Stimulated activated effector memory CD8-positive, alpha-beta T cell treated with anti-CD3 and anti-CD28 coated beads, Interleukin-12 subunit alpha, Interleukin-12 subunit beta, amount 100 ng/mL, for 72 hours (primary cell): ENCODE measurements at places on chromosomes 12 and 14.

- no peak for DNase-seq
Observed at GRCh38 chr14:68718023-68718990, 74.6 kb downstream of the ZFP36L1 start.

GRCh38 chr12:109702111-109702841 is 11.3 kb upstream of the FAM222A start:
- no peak for DNase-seq

DNA sequence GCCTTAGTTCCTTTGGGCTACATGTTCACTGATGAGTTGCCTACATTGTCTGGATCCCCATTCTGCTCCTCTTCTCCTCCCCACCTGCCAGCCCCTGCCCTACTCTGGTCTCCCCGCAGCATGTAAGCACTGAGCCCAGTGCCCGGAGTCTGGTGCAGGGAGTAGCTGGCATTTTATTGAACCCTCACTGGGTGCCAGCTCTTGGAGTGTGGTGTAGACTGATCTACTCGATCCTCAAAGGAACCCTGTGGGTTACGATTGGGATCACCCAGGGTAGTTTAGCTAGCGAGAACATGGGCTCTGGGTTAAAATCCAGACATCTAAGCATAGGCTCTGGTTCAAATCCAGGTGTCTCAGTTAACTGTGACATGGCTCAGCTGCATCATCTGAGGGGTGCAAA is 8.3 kb upstream of the SERPINA6 start:
- DNase-seq, result no peak

DNA sequence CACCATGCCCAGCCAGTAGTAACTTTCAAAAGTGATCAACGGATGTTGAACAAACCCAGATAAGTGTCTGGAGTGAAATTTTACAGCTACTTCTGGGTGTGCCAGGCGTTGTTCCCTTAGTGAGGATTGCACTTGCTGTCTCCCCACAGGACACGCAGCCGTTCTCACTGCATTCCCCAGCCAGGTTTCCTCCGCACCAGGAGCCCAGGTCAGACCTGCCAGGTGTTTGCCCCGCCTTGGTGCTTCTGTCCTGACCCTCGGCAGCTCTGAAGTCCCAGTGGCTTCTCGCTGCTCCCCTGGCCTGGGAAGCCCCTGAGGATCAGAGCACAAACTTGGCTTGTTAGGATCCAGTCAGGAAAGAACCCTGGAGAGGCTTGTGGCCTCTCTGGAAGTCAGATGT is 36.2 kb downstream of the MMAB start:
- DNase-seq, result no peak
